NCI-H226 (cell line): ENCODE measurements at places on chromosomes 4 and X.
A peak's percentile ranks its signal among the peaks of the same experiment; 100 is the strongest.

- DNase-seq = no peak
Measured at GRCh38 chr4:19650903-19651864, 600.5 kb upstream of the SLIT2 start.

DNA sequence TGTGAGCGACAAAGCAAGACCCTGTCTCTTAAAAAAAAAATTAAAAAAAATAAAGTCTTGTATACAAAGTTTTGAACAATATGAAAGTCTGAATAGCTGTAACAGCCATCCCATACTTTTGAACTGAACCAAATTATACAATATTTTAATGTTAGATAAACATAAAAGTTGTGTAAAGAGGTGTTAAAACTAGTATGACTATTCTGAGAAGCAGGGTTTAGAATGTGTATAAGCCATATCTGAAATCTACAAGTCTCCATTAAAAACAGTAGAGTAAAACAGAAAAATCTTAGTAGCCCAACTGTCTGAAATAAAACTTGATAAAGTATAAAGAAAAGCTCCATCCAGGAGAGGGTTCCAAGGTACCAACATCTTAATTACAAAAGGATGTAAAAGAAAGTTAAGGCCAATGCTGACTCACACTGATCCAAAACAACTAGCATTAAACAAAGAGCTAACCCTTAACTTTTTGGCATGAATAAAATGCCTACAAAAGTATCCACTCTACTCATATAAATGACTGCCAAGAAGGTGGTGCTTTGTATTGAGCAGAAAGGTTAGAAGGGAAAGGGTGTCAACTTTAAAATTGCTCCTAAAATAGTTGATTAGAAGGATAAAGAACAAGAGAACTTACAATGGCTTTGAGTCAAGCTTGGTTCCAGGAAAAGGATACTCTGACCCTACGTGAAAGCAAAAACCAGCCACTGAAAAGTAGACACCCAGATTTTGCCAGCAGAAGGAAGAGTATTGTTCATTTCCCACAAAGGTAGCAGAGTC lies 18.5 kb downstream of the CNOT6L start:
- DNase-seq = no peak

GRCh38 chr4:99587803-99588202 lies 13.2 kb downstream of the MTTP start:
- DNase-seq = no peak

DNA sequence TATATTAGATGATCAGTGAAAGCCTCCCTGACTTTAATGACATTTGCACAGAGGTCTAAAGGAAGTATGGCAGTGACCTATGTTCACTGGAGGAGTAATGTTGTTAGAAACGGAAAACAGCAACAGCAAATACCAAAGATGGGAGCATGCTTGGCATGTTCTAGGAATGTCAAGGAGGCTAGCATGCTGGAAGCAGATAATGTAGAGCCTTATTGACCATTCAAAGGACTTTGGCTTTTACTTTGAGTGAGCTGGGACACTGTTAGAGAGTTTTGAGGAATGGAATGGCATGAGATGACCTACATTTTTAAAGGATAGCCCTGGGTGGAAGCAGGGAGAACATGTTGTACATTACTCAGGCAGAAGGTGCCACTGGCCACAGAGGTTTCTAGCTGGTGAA lies 6.0 kb downstream of the RPA4 start:
- peak; percentile 14 for DNase-seq

DNA sequence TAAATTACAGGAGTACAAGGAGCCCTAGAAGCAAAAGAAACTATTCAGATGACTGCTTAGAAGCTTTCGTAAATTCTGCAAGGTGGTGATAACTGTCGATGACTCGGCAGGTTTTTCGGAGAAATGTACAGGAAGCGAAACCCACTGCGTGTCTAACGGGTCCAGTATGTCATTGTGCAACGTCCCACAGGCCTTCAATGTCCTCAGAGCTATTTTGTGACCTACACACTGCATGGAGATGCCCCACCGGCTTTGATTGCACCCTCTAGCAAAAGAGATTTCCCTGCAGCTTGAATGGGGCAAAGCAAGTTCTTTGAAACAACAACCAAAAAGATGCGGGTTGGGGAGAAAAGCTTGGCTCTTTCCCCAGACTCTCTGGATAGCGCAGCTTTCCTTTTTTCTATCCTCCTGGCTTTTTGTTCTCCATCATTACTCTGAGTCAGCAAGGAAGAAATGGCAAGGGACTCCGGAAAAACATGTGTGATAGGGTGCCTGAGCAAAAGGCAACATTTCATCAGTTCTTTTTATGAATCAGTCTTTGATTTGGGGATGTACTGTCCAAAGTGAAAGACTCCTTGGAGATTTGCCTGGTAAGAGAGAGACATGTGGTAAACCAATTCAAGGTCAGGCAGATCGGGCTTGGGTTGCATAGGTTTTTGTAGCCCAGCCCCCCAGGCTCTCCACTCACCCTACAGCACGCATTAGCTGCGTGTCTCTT lies 112.0 kb upstream of the TBL1X start:
- no peak for DNase-seq

- DNase-seq = no peak
Measured at GRCh38 chr4:10731690-10732089, 47.1 kb upstream of the CLNK start.
